ENCODE measurements at places on chromosomes 5 and 9.
A peak's percentile ranks its signal among the peaks of the same experiment; 100 is the strongest.

DNA sequence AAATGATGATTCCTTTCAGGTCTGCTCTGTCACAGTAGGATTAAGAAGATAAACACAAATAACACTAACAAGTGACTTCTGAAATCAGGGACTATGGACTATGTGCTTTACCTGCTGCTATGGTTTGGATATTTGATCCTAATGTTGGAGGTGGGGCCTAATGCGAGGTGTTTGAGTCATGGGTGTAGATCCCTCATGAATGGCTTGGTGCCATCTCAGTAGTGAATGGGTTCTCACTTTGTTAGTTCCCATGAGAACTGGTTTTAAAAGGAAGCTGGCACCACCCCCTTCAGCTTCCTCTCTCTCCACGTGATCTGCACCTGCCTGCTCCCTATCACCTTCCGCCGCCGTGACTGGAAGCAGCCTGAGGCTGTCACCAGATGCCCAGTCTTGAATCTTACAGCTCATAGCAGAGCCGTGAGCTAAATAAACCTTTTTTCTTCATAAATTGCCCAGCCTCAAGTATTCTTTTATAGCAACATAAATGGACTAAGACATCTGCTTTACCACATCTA lies 3.3 kb downstream of the PPIC start:
- no peak for DNase-seq
- no peaks in the 10 kb centered on the region for H3K27me3 ChIP-seq
- no peak overlapping the region for H3K4me3 ChIP-seq
- no peak overlapping the region for H3K27ac ChIP-seq
- H3K4me1 ChIP-seq, result no peaks in the 10 kb centered on the region
- H3K36me3 ChIP-seq, result no peaks in the 10 kb centered on the region

DNA sequence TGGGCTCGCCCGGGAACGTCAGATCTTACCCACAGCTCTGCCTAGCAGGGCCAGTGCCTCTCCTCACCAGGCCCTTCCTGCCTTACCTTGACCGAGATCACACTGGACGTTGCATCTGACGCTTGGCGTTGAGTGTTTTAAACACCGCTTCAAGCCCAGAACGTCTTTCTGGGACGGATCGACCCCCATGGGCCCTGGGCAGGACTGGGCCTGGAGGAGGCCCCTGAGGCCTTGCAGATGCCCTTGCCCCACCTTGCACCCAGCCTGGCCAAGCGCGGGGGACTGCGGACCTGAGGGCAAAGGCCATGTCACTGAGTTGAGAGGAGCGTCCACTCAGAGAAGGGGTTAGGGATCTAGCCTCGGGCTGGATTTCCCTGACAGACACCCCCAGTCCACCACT lies 64.3 kb upstream of the FCN2 start:
- no peaks in the 10 kb centered on the region for H3K27me3 ChIP-seq
- no peak overlapping the region for H3K27ac ChIP-seq
- no peak for DNase-seq

DNA sequence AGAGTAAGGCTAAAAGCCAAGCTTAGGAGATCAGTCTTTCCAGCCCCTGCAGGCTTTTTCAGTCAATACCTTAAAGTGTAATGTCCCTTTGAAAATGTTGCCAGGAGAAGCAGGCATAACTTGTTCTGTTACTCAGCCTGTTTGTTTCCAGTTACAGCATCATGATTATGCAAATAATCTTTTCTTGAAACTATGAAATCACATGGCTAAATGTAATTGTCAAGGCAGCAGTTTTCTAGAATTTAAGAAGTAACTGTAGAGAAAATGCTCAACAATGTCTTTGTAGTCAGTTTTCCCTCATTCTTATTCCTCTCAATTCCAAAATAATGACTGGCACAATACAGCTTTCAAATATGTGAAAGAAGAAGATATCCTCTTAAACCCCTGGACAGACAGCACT lies 1.9 kb upstream of the GPR107 start:
- H3K27me3 ChIP-seq, result no peaks in the 10 kb centered on the region
- H3K27ac ChIP-seq, result no peak overlapping the region
- no peak overlapping the region for H3K4me3 ChIP-seq
- H3K4me1 ChIP-seq, result peaks cover 13% of the 10 kb centered on the region
- no peaks in the 10 kb centered on the region for H3K36me3 ChIP-seq

DNA sequence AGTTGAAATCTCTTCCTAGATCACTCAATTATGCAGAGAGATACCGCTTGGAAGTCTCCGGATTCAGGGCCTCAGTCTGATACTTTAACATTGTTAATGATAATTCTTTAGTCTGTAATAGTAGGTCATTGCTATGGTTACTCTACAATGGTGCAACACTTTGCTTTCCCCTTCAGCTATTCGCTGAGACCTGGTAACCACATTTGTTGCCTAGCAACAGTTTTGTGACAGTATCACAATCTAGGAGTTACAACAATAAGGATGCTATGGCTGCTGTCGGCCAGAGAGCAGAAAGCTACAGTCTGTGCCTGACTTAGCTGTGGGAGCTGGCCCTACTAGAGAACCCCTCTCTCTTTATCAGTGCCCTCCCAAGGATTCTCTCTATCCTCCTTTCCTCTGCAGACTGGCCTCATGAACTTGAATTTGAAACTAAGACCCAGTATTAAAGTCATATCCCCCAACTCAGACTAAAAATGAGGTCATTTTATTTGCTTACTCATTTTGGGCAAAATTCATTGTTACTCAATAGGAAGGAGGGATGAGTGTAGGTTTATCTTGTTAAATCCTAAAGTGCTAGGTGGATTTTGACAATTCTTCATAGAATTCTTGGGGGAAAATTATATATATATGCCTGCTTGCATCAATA lies 39.3 kb downstream of the NR2F1 start:
- peak; percentile 33 for DNase-seq
- H3K36me3 ChIP-seq, result no peaks in the 10 kb centered on the region
- no peak overlapping the region for H3K27ac ChIP-seq
- H3K4me1 ChIP-seq, result peaks cover 7% of the 10 kb centered on the region
- no peak overlapping the region for H3K4me3 ChIP-seq

DNA sequence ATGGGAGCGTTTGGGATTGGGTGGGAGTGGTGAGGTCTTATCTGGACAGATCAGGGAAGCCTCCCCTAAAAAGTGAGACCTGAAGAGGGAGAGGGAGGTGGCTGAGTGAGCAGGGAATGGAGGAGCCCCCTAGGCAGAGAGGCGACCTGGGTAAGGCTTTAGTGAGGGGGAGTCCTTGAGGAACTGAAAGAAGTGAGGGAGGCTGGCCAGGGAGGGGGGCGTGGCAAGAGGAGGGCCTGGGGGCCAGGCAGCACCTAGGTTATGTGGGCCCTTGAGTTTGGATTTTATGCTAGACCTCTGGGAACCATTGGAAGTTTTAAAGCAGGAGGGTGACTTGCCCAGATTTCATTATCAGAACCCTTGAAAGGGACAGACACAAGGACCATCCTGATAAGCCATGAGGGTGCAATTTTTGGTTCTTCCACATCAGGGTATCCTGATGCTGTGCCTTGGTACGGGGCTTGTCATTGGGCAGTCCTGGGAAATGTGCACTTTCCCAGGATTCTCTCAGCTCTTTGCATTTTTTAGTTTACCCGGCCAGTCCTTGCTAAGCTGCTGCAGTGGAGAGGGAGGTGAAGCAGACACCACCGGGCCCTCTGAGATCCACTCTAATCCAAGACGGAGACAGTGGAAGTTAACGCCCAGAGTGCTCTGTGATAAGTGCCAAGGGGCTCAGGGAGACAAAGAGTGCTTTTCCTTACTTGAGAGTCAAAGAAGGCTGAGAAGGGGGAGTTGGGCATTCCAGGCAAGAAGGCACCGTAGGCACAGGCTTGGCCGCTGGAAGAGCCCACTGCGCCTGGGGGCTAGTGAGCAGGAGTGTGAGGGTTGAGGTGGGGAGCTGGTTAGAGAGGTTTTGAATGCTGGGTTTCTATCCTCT lies 16.1 kb downstream of the GSN start:
- no peak overlapping the region for H3K4me3 ChIP-seq
- no peaks in the 10 kb centered on the region for H3K36me3 ChIP-seq
- DNase-seq, result no peak
- no peaks in the 10 kb centered on the region for H3K27me3 ChIP-seq
- no peaks in the 10 kb centered on the region for H3K4me1 ChIP-seq

- H3K4me1 ChIP-seq, result no peaks in the 10 kb centered on the region
- H3K4me3 ChIP-seq, result no peak overlapping the region
- no peak overlapping the region for H3K27ac ChIP-seq
- no peaks in the 10 kb centered on the region for H3K27me3 ChIP-seq
- DNase-seq, result no peak
Measured at GRCh38 chr5:150393096-150393645, 19.5 kb downstream of the CD74 start.

GRCh38 chr9:21965401-21965951 lies 28.7 kb downstream of the CDKN2A start:
- H3K36me3 ChIP-seq, result no peaks in the 10 kb centered on the region
- peaks cover 56% of the 10 kb centered on the region for H3K27me3 ChIP-seq
- no peak overlapping the region for H3K27ac ChIP-seq
- peak overlapping the region; percentile 33 for H3K4me3 ChIP-seq

DNA sequence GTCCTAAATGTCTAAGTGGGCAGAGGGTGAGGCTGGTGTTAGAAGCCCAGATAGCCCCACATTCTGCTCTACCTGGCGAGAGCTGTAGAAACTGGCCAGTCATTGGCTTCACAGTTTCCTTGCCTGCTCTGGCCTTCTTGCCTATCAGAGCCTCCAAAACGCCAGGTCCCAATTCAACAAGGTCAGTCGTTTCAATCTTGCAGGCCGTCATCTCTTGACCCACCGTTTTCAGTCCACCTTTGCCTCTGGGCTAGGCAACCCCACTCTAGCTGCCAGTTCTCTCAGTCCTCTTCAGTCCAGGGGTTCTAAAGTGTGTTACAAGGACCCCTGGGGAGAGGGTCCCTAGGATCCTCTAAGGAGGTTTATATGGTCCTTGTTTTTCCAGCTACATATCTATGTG lies 20.0 kb upstream of the TIFAB start:
- H3K27me3 ChIP-seq, result no peaks in the 10 kb centered on the region
- no peak overlapping the region for H3K4me3 ChIP-seq
- H3K36me3 ChIP-seq, result no peaks in the 10 kb centered on the region

DNA sequence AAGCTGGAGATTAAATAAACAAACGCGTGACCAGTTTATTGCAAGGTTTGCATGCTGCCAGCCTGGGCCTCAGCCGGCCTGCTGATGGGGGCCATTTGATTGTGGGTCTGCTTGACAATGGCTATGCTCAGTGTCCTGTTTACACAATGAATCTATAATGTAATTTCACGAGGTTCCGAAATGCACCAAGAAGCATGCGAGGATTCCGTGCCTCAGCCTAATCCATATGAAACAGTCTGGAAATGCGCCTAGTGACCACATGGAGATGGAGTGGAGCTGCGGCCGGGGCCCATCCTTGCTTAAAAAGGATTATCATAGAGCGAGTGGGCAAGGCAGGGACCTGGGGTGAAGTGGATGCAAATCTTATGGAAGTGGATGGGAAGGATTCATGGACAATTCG lies 382.4 kb downstream of the CDK5RAP2 start:
- no peaks in the 10 kb centered on the region for H3K36me3 ChIP-seq
- H3K27ac ChIP-seq, result no peak overlapping the region
- H3K4me1 ChIP-seq, result no peaks in the 10 kb centered on the region
- no peak overlapping the region for H3K4me3 ChIP-seq

GRCh38 chr5:148619484-148619883 lies 34.8 kb downstream of the HTR4 start:
- H3K4me3 ChIP-seq, result no peak overlapping the region
- peaks cover 18% of the 10 kb centered on the region for H3K4me1 ChIP-seq
- no peaks in the 10 kb centered on the region for H3K36me3 ChIP-seq
- H3K27ac ChIP-seq, result no peak overlapping the region
- H3K27me3 ChIP-seq, result no peaks in the 10 kb centered on the region

- DNase-seq, result no peak
- peaks cover 51% of the 10 kb centered on the region for H3K4me1 ChIP-seq
- no peaks in the 10 kb centered on the region for H3K27me3 ChIP-seq
- H3K27ac ChIP-seq, result peak overlapping the region; percentile 60
Measured at GRCh38 chr5:68251386-68251785, 35.8 kb downstream of the PIK3R1 start.

GRCh38 chr9:87803623-87804345 lies 77.9 kb downstream of the CTSL start:
- DNase-seq, result no peak
- no peak overlapping the region for H3K4me3 ChIP-seq
- no peaks in the 10 kb centered on the region for H3K36me3 ChIP-seq
- no peaks in the 10 kb centered on the region for H3K4me1 ChIP-seq
- no peaks in the 10 kb centered on the region for H3K27me3 ChIP-seq

GRCh38 chr9:100066539-100066938 lies 32.3 kb downstream of the ERP44 start:
- H3K4me3 ChIP-seq, result no peak overlapping the region
- no peaks in the 10 kb centered on the region for H3K4me1 ChIP-seq

DNA sequence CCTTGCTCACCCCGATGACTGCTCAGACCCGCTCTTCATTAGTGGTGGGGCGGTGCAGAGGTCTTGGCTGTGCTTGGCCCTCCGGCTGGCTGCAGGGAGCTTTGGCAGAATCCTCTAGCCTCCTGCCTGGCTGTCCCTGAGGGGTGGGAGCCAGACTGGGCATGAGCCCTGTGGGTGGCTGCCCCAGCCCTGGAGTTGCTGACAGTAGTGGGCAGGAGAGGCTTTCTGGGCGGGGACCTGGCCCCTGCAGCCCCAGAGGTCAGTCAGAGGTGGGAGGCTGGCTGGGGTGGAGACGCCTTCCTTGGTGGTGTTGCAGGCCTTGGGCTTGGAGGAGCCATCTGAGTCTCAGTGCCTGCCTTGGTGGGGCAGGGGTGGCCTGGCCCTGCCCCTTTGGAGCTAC lies 146.0 kb downstream of the RXRA start:
- H3K36me3 ChIP-seq, result no peaks in the 10 kb centered on the region
- no peak overlapping the region for H3K27ac ChIP-seq
- no peak overlapping the region for H3K4me3 ChIP-seq
- H3K27me3 ChIP-seq, result no peaks in the 10 kb centered on the region

DNA sequence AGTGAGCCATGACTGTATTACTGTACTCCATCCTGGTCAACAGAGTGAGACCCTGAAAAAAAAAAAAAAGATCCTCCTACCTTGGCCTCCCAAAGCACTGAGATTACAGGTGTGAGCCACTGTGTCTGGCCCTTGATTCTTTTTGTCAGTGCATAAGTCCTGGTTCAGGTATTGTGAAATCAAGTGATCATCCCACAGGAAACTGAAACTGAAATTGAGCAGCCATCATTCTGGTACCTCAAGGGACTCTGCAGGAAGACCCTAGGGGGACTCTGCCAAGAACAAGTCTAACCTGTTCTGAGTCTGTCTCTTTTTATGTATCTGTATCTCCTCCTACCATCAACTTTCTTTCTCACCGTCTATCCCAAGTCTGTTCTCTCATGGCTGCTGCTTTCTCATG lies 1.9 kb upstream of the DCAF10 start:
- DNase-seq, result no peak
- no peaks in the 10 kb centered on the region for H3K36me3 ChIP-seq
- H3K4me1 ChIP-seq, result peaks cover 19% of the 10 kb centered on the region
- H3K4me3 ChIP-seq, result no peak overlapping the region

GRCh38 chr5:106241409-106241808 lies 1429.3 kb downstream of the EFNA5 start:
- H3K27ac ChIP-seq, result no peak overlapping the region
- no peaks in the 10 kb centered on the region for H3K36me3 ChIP-seq
- H3K27me3 ChIP-seq, result no peaks in the 10 kb centered on the region
- no peaks in the 10 kb centered on the region for H3K4me1 ChIP-seq

Data from naive thymus-derived CD4-positive, alpha-beta T cell (primary cell).